ENCODE measurements at places on chromosomes 13 and 19.

- no peak for DNase-seq
Measured at GRCh38 chr13:41960211-41960636, 685 bp downstream of the VWA8 start.

GRCh38 chr19:3591876-3592613 lies 6.8 kb downstream of the GIPC3 start:
- DNase-seq, result no peak

DNA sequence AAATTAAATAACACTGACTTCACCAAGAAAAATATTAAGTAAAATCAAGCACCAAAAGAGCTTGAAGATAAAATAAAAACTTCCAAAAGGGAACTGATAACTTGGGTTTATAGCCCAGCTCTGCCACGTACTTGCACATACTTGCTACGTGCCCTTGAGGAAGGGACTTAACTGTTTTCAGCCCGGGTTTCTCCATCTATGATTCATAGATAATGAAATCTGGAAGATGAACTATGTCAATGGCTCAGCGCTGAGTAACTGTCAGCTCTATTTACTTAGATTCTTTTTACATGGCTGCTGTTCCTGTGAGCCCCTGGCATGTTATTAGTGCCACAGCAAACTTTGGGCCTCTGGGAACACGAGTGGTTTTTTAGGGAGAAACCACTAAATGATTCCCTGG lies 9.6 kb upstream of the ZC3H13 start:
- DNase-seq, result no peak

DNA sequence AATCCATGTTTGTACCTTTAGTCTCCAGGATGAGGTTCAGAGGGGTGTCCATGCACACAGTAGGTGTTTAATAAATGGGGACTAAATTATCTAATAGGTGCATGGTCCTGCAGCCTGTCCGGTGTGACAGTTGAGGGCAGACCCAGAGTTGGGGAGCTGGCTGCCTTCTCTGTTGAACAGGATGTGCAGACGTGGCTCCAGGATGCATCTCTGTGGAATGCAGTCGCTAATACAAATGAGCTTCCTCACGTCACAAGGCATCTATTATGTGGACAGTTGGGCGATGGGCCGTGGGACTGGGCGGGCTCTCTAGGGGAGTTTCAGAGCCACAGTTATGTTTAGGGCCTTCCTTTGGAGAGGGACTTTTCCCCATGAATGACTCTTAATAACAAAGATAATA lies 71.0 kb downstream of the SIPA1L3 start:
- DNase-seq, result no peak

- no peak for DNase-seq
Measured at GRCh38 chr19:4559569-4559968, at the start of gene SEMA6B. Gene SEMA6B (minus strand): TSS chr19:4559684. CDS start chr19:4558457, 1,227 bp downstream.
